Fibroblast of skin of left biceps (primary cell): ENCODE measurements at places on chromosomes 12 and 14.

GRCh38 chr12:92898755-92899154 lies 30.3 kb downstream of the EEA1 start:
- DNase-seq = no peak

GRCh38 chr12:52203079-52203921 lies 11.5 kb upstream of the KRT80 start:
- no peak for DNase-seq

GRCh38 chr12:41556176-41556575 lies 368.1 kb downstream of the PDZRN4 start:
- DNase-seq = no peak

- DNase-seq = no peak
Observed at GRCh38 chr12:59069516-59069915, 149.2 kb upstream of the LRIG3 start.

GRCh38 chr14:104967386-104968152 lies 10.6 kb downstream of the AHNAK2 start:
- DNase-seq = no peak

DNA sequence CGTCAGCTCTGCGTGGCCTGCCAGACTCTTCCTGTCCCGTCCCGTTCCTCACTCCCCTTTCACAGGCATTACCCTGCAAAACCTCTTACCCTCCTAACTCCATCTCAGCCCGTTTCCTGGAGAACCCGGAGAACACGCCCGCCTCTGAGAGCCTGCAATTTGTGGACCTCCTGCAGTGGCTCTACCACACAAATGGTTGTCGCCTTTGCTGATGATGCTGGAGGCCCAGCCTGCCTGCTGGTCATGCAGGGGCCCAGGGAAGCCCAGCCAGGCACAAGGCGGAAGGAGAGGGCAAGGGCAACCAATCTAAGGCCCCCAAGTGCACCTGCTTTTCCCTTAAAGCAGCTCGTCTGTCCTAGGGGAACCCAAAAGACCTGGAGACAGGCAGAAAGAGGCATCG lies 22.5 kb downstream of the RFLNA start:
- DNase-seq = no peak

- no peak for DNase-seq
Observed at GRCh38 chr14:95522116-95522515, 5.7 kb upstream of the SYNE3 start.

DNA sequence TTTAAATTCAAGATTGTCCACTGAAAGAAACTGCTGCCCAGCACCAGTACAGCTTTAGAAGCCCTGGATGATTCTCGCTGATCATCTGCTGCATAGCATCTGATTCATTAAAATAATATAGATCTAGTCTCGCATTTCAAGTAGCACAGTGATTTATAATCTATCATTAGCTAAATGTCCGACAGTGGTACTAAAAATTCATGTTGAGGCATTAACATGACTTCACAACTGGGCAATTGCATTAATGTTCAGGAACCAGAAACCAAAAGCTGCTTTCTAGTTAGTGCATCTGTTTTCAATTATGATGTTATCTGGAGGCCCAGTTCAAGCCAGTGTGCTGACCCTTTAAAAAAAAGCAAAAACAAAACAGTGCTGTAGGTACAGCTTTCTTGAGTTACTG lies 1987.2 kb upstream of the SEL1L start:
- DNase-seq = peak; percentile 62

DNA sequence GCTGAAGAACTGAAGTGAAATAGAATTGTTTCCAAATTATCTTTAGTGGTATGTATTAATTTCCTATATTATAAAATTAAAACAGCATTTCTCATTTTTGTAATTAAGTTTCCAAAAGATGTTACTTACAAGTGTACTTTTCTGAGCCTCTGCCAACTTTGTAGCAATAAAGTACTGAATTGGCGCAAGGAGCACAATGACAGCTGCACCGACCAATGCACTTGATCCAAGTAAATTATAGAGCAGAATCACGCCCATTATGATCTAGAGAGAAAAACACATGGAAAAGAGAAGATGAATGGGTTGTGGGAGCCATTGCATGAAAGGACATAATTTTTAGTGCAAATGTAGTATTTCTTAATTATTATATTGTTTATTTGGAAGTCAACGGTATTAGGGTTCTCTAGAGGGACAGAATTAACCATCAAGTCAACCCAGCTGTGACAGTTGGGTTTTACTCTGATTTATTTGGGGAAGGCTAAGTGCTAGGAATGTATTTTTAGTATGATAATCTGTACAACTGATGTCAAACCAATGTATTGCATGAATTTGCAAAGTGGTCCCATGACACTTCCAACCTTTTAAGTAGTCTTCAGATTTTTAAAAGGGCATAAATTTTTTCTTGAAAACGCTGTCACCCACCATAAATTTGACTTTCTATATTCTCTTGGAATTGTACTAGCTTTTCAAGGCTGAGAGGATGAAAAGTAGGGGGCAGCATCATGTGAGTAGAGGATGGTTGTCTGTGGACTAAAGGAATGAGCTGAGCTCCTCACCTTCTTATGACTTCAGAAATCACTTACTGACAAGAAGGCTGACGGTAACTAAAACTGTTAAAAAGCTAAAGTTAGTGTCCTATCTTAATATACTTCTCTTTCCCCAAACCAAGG lies 33.0 kb downstream of the ABCC9 start:
- no peak for DNase-seq

- no peak for DNase-seq
Observed at GRCh38 chr12:88889326-88890110, 309.2 kb upstream of the KITLG start.

GRCh38 chr12:94622475-94622874 lies 27.9 kb downstream of the TMCC3 start:
- DNase-seq = no peak

- no peak for DNase-seq
Observed at GRCh38 chr14:105581551-105582341, 55.4 kb downstream of the TMEM121 start.

DNA sequence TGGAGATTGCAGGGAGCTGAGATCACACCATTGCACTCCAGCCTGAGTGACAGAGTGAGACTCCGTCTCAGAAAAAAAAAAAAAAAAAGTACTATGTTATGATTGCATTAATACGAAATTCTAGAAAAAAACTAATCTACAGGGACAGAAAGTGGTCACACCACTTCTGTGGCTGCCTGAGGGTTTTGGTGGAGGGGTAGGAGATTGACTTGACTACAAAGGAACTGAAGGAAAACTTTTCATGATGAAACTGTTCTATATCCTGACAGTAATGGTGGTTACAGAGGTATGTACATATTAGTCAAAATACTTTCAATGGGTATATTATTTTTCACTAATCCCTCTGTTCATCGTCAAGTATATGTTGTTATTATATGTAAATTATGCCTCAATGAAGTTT lies 42.1 kb downstream of the FOXN3 start:
- no peak for DNase-seq

- DNase-seq = no peak
Observed at GRCh38 chr12:103626498-103626897, 39.4 kb downstream of the STAB2 start.

DNA sequence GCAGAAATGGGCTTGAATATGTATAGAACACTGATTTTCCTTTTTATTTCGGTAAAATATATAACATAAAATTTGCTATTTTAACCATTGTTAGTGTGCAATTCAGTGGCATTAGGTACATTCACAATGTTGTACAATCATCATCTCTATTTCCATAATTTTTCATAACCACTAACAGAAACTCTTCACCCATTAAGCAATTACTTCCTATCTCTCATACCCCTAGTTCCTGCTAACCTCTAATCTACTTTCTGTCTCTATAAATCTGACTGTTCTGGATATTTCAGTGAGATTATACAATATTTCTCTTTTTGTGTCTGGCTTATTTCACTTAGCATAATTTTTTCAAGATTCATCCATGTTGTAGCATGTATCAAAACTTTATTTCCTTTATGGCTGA lies 8.9 kb upstream of the RNF212B start:
- DNase-seq = no peak

- no peak for DNase-seq
Observed at GRCh38 chr14:61649283-61649682, 46.0 kb upstream of the HIF1A start.

- DNase-seq = no peak
Observed at GRCh38 chr12:123148223-123148622, 2.7 kb downstream of the PITPNM2 start.

DNA sequence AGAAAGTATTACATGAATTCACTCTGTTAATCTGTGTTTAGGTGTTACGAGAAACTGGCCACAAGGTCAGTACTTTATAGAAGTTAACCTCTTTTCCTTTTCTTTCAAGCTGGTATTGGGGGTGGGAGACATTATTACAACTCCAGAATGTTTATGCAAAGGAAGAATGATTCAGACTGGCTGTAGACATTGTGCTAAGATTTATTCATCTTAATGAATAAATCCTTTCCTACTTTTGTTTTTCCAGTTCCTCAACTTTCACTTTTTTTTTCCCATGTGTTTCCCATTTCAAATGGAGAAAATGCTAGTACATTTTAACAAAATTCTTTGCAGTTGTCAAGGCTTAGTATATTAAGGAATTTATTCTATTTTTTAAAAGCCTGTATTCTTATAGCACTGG lies 1.3 kb downstream of the OTOGL start:
- peak; percentile 50 for DNase-seq

DNA sequence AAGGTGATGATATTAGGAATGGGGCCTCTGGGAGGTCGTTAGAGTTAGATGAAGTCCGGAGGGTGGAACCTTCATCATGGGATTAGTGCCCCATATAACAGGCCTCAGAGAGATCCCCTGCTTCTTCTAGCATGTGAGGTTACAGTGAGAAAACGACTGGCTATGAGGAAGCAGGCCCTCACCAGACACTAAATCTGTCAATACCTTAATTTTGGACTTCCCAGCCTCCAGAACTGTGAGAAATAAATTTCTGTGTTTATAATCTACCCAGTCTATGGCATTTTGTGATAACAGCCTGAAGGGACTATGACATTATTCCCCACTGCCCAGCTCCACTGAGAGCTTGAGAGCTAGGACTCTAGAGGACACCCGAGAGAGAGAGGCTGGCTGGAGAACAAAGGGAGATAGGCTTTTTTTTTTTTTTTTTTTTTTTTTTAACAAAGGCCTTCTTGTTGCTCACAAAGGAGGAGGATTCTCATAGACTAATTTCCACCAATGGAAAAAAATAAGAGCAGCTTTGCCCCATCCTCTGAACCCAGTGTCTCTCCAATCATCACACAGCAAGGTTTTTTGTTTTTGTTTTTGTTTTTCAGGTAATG lies 87.8 kb upstream of the EEA1 start:
- DNase-seq = no peak

- DNase-seq = no peak
Observed at GRCh38 chr12:94769776-94770759, 119.7 kb upstream of the TMCC3 start.

DNA sequence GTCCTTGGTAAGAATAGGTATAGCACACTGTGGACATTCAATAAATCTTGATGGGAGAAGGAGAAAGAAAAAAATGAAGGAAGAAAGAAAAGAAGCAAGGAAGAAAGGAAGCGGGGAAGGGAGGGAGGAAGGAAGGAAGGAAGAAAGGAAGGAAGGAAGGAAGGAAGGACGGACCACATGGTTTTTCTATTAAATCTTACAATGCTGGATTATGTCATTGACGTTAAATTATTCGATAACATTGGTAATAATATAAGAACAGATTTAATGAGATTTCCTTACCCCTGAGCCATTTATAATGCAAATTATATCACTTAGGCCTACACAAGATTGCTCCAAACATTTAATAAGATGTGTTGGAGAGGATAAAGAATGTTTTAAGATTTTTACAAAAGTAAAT lies 124.9 kb upstream of the SYT1 start:
- no peak for DNase-seq

- DNase-seq = no peak
Observed at GRCh38 chr12:1680804-1681492, 9.9 kb upstream of the ADIPOR2 start.

GRCh38 chr14:65483647-65484046 lies 71.1 kb downstream of the FUT8 start:
- no peak for DNase-seq

- no peak for DNase-seq
Observed at GRCh38 chr12:57553343-57554202, 3.7 kb downstream of the KIF5A start.

- no peak for DNase-seq
Observed at GRCh38 chr12:117309276-117309925, 52.0 kb downstream of the NOS1 start.

DNA sequence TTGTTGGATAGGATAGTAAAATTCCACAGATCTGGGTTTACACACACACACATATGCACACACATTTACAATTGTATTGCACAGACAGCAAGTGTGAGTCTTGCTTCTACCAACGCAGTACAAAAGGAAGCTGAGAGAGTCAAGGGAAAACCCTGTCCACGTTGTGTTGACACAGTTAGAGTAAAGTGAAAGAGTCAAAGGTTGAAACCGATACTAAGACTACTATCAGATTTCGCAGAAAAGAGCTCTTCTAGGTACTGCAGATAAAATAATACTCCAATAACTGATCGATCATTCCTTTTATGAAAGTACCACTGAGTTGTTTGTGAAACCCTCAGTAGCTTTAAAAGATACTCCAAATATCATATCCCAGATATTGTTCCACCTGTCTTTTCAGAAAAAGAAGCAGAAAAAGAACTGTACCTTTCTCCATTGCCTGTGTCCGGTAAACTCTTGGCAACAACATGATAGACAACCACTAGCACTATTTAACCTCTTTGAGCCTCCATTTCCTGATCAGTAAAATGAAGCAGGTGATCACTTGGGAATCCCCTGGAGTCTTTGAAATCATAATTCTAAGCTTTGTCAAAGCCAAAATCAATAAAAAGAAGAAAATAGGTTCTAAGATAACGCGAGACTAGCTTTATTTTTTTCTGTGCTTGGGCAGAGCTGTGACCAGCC lies 224.6 kb upstream of the FOXN3 start:
- DNase-seq = no peak

GRCh38 chr12:6551063-6551461 lies 4.8 kb downstream of the IFFO1 start:
- DNase-seq = no peak

DNA sequence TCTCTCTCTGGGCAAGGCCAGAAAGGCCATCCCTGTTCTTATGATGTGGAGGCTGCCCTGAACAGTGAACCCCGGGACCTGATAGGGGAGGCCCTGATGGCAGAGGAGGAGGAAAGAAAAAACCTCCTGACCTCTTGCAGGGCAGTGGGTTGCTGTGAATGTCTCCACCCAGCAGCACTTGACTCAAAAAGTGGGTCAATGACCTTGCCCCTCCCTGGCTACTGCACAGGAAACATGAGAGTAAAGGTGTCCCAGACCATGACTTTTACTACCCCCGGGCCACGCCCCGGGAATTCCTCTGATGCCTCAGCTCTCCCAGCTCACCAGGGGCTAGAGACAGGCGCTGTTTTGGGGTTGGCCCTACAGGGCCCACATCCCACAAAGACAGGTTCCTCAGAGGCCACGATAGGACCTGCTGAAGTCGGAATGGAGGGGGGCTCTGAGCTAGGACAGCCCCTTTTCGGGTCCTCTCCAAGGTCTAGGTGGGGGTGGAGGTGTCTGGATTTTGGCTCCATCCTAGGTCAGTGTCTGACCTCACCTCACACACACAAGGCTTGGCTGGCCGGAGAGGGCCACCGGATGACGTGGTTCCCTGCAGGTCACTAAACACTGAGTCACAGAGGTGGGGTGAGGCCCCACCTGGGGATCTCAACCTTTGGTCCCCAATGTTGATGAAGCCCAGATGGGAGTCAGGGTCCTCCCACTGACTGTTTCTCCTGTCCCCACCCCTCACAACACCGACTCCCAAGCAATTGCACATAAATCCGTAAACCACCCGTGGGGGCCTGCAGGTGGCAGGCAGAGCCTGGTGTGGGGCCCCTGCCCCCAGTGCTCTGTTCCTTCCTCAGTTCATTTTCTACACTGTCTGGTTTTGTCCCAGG lies 1.6 kb downstream of the RHOF start:
- DNase-seq = no peak
